ENCODE measurements at places on chromosomes 12 and 14.

DNA sequence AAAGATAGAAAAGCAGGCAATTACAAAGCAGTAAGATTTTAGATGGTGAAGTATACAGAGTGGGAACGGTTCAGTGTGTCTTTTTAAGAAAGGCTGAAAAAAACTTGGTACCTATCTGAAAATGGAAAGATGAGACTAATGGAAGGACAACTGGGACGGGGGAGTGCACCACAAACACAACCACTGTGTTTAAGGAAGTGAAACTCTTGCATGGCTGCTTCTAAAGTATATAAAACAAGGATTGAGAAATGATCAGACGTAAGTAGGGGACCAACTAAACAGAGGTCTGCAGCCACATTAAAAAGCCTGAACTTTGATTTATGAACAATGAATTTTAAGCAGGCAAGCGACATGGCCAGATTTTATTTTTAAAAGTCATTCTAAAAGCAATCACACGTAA, 328.6 kb downstream of the MDGA2 start:
- DNase-seq: no peak

DNA sequence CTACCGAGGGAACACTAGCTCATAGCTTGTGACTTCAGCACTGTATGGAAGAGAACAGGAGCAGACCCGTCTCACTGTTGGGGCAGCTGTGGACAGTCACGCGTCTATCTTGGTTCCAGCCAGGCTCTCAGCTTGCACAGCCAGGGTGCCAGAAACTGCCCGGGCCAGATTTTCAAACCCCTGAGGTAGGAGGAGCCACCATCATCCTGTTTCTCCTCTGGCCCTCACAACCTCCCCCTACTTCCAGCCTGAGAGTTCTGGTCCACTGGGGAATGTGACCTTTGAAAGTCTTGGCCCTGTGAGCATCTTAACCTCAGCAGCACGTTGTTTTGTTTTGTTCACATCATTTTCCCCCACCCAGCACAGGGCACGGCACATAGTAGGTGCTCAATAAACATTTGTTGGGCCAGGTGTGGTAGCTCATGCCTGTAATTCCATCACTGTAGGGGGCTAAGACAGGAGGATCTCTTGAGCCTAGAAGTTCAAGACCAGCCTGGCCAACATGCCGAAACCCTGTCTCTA, 50.4 kb downstream of the PSMA6 start:
- DNase-seq: no peak

GRCh38 chr14:98799891-98800290, 472.1 kb downstream of the BCL11B start:
- no peak for DNase-seq

GRCh38 chr14:56884617-56885016, 74.3 kb upstream of the OTX2 start:
- no peak for DNase-seq

DNA sequence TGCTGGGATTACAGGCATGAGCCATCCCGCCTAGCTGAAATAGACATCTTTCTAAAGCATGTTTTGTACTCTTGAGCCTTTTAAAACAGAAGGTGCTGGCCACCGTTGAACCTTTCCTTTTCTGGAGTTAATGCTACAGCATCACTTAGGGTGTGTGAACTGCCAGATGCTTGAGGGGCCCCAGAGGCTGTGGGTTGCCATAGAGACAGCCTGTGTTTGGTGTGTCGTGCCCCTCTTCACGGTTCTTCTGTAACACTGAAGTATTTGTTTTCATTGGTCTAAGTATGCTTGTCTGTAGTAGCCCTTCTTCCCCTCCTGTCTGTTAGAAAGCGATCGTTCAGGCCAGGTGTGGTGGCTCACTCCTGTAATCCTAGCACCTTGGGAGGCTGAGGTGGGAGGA, 30.8 kb downstream of the PLEKHG3 start:
- DNase-seq: no peak

DNA sequence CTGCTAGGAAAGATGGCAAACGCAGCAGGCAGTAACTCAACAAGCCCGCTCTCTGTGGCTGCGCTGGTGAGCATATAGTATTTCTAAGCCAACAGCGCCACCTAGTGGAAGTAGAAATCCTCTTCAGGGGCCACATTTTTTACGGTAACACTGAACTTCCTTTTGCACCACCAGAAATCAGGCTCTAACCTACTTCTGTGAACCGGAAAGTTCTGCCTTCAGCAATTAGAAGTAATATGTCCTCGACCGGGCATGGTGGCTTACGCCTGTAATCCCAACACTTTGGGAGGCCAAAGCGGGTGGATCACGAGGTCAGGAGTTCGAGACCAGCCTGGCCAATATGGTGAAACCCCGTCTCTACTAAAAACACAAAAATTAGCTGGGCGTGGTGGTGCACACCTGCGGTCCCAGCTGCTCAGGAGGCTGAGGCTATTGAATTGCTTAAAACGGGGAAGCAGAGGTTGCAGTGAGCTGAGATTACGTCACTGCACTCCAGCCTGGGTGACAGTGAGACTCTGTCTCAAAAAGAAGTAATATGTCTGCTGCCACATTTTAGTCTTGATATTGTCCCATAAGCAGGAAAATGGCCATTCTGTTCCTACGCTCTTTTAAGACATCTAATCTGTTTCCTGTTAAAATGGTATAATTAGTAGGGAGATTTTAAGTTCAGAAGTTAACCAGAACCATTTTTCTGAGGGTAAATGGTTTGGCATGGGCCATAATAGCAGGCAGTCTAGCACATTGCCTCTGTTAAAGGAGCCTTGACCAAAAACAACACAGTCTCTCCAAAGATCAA, 26.8 kb downstream of the APOBEC1 start:
- peak; percentile 82 for DNase-seq
